ENCODE measurements at places on chromosomes 3 and 15.

- H3K27me3 ChIP-seq: no peaks in the 10 kb centered on the region
- H3K27ac ChIP-seq: no peak overlapping the region
- no peak overlapping the region for H3K4me3 ChIP-seq
- no peaks in the 10 kb centered on the region for H3K36me3 ChIP-seq
- DNase-seq: no peak
These were observed 39.5 kb upstream of the GOLGA6B start for GRCh38 chr15:72614810-72615532.

DNA sequence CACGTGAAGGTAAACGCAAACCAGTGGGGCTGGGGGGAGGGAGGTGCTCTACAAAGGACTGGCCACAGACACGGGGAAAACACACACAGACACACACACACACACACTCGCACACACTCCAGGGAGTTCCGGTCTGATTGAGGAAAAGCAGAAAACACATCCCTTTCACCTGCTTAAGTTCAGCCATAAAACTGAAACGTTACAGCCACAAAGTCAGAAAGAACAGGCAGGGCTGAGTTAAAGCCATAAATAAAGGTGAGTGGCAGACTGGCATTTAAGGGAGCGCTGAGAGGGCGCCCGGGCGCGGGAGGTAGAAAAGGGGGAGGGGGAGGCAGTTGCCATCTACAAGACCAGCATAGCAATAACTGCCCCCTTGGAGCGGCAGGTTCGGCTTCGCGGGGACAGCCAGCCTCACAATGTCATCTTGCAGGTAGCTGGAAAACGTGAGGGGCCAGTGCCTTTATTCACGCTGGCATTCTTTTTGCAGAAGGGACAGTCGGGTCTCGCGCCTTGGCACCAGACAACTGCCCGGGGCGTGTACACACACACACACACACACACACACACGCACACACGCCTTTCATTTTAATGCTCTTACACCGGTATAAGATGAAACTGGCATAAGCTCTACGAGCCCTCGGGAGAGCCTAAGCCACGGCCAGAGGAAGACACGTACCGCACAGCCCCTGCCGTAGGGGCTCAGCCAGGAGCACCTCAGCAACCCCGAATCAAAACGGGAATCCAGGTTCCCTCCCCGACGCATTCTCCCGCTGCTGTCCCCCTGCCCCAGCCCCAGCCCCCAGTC is 866 bp downstream of the TNIK start:
- H3K4me3 ChIP-seq: peak overlapping the region; percentile 79
- H3K27ac ChIP-seq: peak overlapping the region; percentile 87
- peaks cover 27% of the 10 kb centered on the region for H3K4me1 ChIP-seq
- no peaks in the 10 kb centered on the region for H3K36me3 ChIP-seq
- DNase-seq: peak; percentile 25

- H3K4me1 ChIP-seq: no peaks in the 10 kb centered on the region
- DNase-seq: no peak
- H3K27ac ChIP-seq: no peak within 1 kb of the TSS
- H3K27me3 ChIP-seq: no peaks in the 10 kb centered on the region
- no peak within 1 kb of the TSS for H3K4me3 ChIP-seq
- H3K36me3 ChIP-seq: peaks cover 61% of the 10 kb centered on the region
These were observed at the start of gene CRYGS for GRCh38 chr3:186544281-186544680. Gene CRYGS (minus strand): TSS chr3:186544380. CDS start chr3:186544326, 54 bp downstream.

DNA sequence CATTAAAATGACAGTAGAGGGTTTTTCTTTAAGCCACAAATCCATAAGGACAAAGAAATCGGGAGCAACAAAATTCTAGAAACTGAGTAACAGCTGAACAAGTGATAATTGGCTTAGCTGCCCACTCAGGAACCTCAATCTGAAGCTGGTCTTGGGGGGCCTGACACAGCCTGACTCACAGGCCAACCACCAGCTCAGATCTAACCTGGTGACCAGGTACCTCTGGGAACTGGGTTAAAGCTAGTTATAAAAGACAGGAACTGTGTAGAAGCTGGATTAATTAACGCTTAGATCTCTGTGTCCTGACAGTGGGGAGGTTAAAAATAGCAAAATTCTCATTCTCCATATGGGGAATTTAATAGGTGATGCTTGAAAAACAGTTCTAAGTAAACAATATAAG is 161.9 kb downstream of the PLCL2 start:
- DNase-seq: no peak
- H3K36me3 ChIP-seq: peaks cover 12% of the 10 kb centered on the region
- no peaks in the 10 kb centered on the region for H3K27me3 ChIP-seq
- no peak overlapping the region for H3K4me3 ChIP-seq
- H3K4me1 ChIP-seq: peaks cover 4% of the 10 kb centered on the region
